ENCODE measurements at places on chromosomes 4 and X.

- DNase-seq = no peak
Measured at GRCh38 chrX:11566789-11567188, 98.9 kb downstream of the ARHGAP6 start.

GRCh38 chrX:97295954-97296353, 412.2 kb downstream of the RPA4 start:
- DNase-seq = no peak

DNA sequence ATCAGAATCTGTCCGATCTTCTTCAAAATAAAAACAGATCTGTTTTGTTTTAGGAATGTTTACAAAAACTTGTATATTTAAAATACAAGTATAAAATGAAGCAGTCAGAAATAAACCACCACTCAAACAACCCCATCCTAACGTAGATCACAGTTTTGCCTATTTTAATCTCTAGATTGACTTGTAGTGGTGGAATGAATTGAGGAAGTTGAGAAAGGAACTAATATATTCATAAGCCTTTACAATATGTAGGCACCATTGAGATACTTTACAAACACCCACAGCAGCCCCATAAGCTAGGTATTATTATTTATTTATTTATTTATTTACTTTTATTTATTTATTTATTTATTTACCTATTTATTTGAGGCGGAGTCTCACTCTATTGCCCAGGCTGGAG, 52.3 kb upstream of the KLF3 start:
- no peak for DNase-seq

DNA sequence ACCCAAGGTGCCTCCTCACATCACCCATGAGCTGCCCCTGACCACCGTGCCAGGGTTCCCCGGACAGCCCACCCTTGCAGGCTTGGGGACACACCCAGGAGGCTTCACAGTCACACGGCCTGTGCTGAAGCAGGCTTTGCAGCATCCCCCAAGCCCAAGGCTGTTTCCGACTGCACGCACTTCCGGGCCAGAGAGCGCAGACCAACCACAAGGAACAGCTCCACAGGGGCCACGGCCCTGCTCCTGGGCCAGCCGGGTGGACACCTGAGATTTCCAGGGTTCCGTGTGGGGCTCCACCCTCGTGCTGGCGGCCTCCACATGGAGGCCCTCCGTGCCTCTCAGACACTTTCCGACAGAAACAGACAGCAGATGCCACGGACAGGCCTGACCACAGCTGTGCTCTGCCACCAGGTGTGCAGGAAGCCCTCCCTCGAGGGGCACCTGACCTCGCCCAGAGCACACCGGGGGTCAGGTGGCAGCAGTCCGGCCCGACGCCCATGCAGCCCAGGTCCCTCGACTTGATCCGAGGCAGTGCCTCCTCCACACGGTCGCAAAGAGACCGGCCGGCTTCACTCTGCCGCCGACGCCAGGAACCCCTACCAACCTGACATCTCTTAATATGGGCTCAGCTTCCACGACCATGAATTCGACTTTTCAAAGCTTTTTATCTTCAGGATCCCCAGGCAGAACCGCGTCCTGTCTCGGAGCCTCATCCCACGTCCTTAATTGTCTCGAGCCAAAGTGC, 8.0 kb downstream of the CTBP1 start:
- DNase-seq = peak; percentile 12

DNA sequence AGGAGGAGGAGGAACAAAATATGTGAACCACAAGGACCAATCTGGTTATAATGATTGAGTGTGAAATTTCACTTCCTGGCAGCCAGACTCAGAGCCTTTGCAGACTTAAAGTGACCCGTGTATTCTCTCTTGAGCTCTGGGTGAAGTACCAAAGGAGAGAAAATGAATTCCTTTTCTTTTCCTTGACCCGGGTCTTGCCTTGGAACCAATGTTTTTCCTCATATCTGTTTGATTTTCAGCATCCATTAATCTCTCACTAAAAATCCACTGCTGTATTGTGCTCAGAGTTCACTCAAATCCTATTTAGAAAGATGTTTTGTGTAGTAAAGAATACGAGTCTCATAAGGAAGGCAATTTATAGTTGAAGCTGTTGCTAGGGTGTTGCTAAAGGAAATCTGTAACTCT, 78.3 kb upstream of the C1QTNF7 start:
- DNase-seq = no peak

DNA sequence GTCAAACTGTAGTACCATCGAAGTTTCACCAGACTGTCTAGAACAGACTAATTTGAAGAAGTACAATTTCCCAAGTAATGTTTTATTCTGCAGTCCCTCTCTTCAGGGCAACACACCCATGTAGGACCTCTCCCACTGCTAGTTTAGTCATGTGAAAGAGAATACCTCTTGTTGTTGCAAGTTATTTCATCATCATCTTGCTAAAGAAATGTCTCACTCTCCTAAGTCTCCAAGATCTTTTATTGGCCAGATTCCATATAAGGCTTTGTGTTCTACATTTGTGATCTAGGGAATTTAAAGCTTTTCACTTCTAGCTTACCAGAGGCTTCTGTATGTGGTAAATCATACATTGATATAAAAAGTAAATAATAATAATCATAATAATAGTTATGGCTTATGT, 745.3 kb upstream of the MAGEB2 start:
- no peak for DNase-seq

GRCh38 chr4:185189606-185190305, 14.0 kb downstream of the CFAP97 start:
- no peak for DNase-seq

- no peak for DNase-seq
Measured at GRCh38 chr4:144674711-144675110, 28.8 kb downstream of the HHIP start.

DNA sequence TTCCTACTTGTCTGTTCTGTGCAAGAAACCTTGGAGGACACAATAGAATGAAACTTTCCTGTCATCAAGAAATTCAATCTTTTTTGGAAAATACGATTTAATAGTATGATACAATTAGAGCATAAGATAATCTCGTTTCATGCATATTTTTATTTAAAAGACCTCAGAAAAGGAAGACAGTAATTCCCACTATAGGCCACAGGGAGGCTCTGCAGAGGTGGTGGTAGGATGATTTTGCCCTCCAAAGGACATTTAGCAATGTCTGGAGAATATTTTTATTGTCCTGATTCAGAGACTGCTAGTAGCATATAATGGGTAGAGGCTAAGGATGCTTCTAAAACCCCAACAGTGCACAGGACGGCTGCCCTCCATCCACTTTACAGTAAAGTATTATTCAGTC, 68.7 kb downstream of the PAK3 start:
- DNase-seq = no peak

DNA sequence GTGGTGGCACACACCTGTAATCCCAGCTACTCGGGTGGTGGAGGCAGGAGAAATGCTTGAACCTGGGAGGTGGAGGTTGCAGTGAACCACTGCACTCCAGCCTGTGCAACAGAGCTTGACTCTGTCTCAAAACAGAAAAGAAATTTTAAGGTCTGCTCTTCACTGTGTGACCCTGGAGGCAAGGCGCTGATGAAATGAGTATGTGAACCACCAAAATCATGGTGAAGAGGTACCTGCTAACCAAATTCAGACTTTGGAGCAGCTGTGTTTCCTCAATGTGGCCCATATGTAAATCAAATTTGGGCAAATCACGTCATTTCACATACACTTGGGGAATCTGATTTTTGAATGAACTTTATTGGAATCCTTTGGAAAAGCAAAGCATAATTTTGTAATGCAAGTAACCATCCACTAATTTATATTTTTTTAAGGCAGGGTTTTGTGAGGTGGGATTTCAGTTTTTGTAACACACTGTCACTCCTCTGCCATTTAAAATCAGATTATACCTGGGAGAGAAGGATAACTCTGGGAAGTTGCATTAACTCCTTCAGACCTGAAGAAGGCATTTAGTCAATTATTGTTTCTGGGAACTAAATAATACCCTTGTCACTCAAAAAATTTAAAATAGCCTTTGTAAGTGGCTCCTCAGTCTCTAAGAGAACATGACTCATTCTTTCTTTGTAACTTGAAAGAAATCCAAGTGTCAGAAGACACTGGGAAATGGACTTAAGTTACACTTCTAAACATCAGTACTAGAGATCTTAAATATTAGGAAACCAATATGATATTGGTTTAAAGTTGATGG, 24.0 kb downstream of the DOCK11 start:
- no peak for DNase-seq

GRCh38 chr4:152246659-152247058, 289.2 kb downstream of the FBXW7 start:
- no peak for DNase-seq

DNA sequence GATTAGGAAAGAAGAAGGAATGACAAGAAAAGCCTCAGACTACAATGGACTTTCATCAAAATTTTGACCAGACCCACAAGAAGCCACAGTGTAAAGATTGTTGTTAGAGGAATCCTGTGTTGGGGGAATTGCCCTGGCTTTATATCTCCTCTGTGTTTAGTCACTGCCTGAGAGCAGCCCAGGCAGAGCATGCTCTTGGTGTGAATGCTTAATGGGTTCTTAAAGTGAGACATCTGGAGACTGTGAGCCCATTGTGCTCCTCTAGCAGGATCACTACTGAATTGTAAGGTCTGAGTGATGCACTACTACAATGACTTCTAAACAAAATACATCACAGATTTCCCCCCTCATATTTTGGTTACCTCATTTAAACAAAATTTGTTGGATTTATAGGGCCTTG, 1860.5 kb upstream of the ADGRL3 start:
- DNase-seq = no peak

DNA sequence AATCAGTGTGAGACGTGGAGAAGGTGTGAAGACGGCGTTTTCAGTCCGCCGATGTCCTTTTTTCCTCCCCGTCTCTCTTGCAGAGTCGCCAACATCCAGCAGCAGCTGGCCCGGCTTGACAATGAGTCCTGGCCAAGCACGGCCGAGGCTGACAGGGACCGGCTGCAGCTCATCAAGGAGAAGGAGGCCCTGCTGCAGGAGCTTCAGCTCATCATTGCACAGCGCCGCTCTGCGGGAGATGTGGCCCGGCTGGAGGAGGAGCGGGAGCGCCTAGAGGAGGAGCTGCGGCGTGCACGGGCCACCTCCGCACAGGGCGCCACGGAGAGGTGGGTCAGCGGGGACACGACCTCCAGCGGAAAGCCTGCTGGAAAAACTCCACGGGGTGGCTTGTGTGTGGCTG, 47.1 kb upstream of the CLCN4 start:
- peak; percentile 59 for DNase-seq

DNA sequence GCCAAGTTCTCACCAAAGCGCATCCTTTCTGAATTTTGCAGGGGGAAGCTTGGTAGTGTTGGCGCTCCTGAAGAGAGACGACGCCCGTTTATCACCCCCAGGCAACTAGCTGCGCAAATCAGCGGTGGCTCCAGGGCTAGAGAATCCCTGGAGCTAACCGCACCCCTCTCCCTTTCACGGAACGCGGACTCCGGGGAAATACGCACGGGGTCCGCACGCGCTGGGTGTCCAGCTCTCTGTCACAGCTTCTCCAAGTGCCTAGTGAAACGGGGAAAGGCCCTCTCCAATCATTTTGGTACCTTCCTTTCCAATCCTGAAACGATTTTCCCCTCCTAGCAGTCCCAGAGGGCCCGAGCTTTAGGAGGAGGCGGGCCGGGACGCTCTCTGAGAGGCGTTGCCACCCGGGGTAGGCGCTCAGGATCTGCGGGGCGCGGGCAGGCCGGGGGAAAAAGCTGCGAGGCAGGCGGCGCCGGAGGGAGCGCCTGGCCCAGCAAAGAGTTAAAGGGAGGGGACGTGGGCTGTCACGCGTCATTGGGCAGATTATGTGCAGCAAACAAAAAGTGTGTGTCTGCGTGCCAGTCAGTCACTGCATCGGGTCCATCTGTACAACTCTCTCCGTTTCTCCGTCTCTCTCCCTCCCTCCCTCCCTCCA, at the start of gene PRDM8:
PRDM8 (plus strand) TSS at position 582 of the 652 bp plus-strand sequence. CDS start 2,578 bp downstream, outside the sequence.
- no peak for DNase-seq

- DNase-seq = no peak
Measured at GRCh38 chr4:182449186-182449929, 206.2 kb downstream of the TENM3 start.

DNA sequence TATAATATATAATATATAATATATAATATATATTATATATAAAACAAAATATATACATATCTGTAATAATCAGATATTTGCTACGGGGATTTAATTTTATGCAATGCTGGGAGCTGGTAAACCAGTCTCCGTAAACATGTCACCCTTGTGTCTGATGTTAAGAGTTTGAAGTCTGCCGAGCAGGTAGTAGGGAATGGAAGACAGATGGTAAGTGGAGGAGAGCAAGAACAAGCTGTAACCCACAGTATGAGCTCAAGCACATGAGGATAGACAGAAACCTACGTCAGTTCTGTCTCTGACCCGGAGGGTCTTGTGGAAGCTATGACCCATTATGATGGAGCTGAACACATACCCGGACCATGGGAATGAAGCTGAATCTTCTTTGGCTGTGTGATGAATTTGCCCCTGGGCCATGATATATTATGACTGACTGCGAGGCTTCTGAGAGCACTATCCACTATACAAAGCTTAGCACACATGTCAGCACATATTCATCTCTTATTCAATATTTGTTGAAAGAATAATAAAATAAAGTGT, 46.2 kb downstream of the TIGD2 start:
- no peak for DNase-seq

DNA sequence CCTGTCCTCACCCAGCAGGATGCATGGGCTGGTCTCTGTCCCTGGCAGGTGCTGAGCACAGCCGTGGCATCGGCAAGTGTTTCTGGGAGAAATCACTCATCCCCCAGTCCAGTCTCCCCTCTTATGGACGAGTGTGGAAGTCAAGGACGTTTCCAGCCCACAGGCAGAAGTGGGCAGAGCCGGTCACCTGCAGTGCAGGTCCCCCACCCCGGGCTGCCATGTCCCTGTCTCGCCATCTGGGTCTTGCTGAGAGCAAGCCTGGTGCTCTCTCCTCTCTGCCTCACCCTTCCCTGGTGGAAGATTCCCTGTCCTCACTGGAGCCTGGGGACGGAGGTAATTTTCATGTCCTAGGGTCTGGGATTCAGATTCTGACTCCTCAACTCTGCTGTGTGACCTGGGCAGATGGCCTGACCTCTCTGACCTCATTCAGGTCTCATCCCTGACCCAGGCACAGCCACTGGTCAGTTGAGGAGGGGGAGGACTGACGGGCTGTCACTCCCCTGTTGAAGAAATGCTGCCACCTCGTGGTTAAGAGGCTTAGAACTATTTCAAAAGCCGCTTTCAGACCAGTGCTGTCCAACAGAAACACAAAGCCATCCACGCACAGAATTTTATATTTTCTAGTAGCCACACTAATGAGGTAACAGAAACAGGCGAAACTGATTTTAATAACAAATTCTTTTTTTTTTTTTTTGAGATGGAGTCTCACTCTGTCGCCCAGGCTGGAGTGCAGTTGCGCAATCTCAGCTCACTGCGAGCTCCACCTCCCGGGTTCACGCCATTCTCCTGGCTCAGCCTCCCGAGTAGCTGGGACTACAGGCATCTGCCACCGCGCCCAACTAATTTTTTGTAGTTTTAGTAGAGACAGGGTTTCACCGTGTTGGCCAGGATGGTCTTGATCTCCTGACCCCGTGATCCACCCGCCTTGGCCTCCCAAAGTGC, 1.8 kb downstream of the CPZ start:
- DNase-seq = peak; percentile 64

DNA sequence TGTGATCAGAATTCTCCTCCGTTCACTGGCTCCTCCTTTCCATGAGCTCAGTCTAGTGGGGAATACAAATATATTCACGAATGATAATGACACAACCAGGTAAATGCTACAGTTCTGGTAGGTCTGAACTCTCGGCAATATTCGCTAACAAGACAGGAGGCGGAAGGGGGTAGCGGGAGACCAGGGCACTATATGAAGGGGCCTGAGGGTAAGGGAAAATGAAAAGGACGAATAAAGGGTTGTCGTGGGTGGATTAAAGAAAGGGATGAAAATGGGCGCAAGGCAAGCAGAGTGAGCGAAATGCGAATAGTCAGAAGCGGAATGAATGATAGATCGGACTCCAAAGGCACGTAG, 743 bp downstream of the NKAP start:
- no peak for DNase-seq
